Activated effector memory CD4-positive, alpha-beta T cell treated with Interleukin-2 at 50 U/mL for 16 hours (primary cell): ENCODE measurements at places on chromosomes 2 and 18.

DNA sequence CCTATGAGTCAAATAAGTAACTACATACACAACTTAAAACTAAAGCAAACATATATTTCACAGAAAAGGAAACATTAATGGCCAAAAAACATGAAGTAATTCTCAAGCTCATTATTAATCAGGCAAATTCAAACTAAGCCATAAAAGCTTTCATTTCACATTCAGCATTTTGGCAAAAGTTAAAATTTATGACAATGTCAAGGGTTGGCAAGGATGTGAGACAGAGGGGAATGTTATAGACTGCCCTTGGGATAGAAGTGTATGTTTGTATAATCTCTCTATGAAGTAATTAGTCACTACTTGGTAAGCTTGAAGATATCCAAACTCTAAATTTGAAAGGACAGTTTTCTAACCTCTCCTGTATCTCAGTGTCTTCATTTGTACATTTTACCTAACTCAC, 539.4 kb downstream of the RIT2 start:
- no peak for DNase-seq

GRCh38 chr2:219632760-219633105, 5.3 kb downstream of the SLC4A3 start:
- no peak for DNase-seq

GRCh38 chr2:69097148-69097610, 84.2 kb downstream of the ANTXR1 start:
- no peak for DNase-seq

GRCh38 chr2:165406173-165406572, 63.3 kb upstream of the CSRNP3 start:
- no peak for DNase-seq

- DNase-seq: no peak
Observed at GRCh38 chr2:241577413-241578122, 19.0 kb downstream of the BOK start.
